NCI-H187 (cell line): ENCODE measurements at places on chromosomes 5 and 9.

DNA sequence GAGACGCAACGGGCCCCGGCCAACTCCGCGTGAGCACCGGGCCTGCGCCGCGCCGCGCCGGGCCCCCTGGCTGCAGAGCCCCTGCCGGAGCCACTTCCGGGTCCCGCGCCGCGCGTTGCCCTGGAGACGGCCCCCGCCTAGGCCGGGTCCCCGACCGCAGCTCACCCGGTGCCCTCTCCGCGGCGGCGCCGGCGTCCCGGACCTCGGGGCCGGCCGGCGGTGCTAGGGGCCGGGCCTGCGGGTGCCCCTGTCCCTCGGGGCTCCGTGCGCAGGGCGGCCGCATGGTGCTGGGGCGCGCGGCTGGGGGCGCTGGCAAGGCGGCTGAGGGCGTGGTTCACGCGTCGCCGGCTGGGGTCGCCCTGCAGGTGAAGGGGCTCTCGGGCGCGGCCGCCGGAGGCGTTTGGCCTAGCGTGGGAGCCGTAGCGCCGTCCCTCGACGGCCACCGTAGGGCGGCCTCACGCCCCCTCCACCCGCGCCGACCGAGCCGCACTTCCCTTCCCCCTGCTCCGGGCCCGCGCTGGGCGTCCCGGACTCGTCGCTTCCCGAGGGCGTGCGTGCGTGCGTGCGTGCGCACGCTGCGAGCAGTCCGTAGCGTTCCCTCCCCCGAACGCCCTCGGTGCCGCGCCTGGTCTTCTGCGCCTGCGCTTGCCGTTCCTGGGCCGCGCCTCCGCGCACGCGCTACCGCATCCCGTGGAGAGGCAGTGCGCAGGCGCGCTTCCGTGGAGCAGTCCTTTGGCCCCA lies at the start of gene TMEM250:
TSS of gene TMEM250 (minus strand) at position 556 of the 741 bp plus-strand sequence. CDS start 1,975 bp downstream, outside the sequence.
- DNase-seq = peak; percentile 78

GRCh38 chr9:129237164-129237611 lies 59.1 kb upstream of the IER5L start:
- DNase-seq = no peak

GRCh38 chr5:32506201-32506661 lies 61.7 kb upstream of the ZFR start:
- peak; percentile 18 for DNase-seq

- no peak for DNase-seq
Observed at GRCh38 chr5:31221001-31221400, 27.5 kb downstream of the CDH6 start.

DNA sequence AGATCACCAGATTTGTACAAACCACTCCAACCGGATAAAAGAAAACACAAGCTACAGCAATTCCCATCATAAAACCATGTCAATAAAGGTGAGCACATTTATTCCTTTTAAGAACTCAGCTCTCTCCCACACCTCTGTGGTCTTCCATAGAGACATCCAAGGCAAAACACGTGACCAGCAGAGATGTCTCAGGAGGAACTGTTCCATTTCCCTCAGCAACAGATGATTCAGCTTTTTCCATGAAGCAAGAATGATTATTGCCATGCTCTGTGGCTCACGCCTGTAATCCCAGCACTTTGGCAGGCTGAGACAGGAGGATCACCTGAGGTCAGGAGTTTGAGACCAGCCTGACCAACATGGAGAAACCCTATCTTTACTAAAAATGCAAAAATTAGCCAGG lies 15.8 kb downstream of the GZMK start:
- no peak for DNase-seq
